ENCODE measurements at places on chromosomes 12 and 14.

DNA sequence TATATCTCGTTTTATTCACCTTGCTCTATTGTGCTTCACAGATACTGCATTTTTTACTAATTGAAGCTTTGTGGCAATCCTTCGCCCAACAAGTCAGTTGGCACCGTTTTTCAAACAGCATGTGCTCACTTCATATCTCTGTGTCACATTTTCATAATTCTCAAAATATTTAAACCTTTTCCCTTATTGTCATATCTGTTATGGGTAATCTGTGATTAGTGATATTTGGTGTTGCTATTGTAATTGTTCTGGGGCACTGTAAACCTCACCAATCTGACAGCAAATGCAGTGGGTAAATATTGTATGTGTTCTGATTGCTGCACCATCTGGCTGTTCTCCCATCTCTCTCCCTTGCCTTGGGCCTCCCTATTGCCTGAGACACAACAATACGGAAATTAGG is 191.3 kb downstream of the BTG1 start:
- no peak for DNase-seq

GRCh38 chr14:103015426-103015825 is 41.9 kb downstream of the CDC42BPB start:
- DNase-seq, result no peak

- no peak for DNase-seq
Measured at GRCh38 chr12:10528174-10528953, 22.7 kb downstream of the EIF2S3B start.

- DNase-seq, result no peak
Measured at GRCh38 chr12:29048787-29049186, 100.3 kb upstream of the FAR2 start.

GRCh38 chr14:77063571-77064171 is 34.4 kb upstream of the CIPC start:
- DNase-seq, result no peak

DNA sequence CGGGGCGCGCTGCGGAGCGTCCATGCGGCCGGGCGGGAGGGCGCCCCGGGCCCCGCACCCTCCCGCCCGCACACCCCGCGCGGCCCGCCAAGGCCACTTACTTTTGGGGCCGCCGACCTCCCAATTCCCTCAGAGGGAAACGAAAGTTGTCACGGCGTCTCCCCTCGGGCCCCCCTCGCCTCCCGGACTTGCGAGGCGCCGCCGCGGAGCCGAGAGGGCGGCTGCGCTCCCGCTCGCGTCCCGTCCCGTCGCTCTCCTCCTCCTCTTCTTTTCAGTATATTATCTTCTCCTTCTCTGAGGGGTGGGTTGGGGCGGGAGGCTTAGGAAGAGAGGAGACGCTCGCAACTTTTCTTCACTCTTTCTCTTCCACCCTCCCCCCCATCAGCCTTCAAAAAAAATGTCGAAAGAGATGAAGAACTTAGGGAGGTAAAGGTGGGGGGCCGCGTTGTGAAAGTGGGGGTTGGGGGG is 613 bp downstream of the DUSP16 start:
- DNase-seq, result peak; percentile 28

Measured in stimulated activated CD4-positive, alpha-beta T cell treated with anti-CD3 and anti-CD28 coated beads, TNF-alpha, amount 100 ng/mL, for 1 hour (primary cell).